ENCODE measurements at places on chromosomes 12 and 14. TPM values are rescaled to one million over a fixed set of nuclear protein-coding genes. Genes with fewer than 3 reads are reported as not detected.

The BEST3 gene
- total RNA-seq = not detected

GRCh38 chr12:124368421-124369032 lies 73.6 kb downstream of the RFLNA start:
- DNase-seq = no peak

The KERA gene
- total RNA-seq = not detected

DNA sequence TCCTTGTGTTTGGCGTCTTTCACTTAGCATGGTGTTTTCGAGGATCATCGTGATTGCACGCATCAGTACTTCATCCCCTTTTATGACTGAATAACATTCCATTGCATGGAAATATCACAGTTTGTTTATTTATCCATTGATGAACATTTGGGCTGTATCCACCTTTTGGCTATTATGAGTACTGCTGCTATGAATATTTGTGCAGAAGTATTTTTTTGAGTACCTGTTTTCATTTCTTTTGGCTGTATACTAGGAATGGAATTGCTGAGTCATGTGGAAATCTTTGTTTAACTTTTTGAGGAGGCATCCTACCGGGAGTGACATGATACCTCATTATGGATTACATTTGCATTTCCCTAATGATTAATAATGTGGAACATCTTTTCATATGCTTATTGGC lies 66.4 kb downstream of the WNK1 start:
- DNase-seq = no peak

The RDH5 gene
- total RNA-seq = 4.1 TPM

DNA sequence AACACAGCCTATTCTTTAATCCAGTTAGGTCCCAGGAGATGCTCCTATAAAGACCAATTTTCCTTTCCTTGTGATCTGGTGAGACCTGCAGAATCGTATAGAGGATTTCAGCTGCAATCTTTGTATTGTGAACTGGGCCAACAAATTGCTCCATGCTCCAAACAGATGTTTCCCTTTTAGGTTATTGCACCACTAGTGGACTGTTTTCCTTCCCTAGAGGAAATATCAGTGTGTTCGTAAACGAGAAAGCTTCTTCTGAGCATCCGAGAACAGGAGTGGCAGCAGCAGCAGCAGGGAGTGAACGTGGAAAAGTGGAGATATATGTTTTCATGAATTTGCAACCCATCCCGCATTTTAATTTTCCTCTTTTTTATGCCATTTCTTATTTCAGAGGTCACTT lies 344.1 kb upstream of the PDE3A start:
- peak; percentile 42 for DNase-seq

- DNase-seq = no peak
These were observed 85.6 kb downstream of the ALG10 start for GRCh38 chr12:34107781-34108404.

The DEGS2 gene
- 26.6 TPM for total RNA-seq

DNA sequence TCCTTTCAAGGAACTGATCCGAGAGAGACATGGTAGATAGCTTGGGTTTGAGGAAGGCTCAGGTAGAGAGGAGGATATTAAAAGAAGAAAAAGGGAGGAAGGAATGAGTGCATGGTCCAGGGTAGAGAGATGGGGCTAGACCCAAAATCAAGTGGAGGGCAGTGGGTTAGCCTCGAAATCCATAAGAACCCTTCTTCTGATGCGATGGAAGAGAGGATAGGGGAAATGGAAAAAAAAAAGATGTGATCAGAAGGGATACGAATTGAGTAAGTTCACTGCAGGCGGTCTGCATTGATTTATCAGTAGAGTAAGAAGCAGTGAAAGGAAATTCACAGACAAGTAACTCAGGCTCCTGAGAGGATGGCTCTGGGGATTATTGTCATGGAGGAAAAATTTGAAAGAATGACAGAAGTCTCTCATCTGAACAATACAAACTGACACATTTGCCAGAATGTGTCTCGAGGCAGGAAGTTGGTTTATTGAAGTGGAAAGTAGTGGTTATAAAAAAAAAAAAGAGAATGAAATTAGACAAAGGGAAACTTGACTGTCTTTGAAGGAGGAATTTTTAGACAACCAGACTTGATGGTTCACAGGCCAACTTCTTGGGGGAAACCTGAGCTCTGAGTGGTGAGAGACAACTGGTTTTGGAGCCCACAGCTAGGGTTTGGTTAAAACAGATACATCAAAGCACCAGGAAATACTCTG lies 10.2 kb downstream of the PPFIBP1 start:
- DNase-seq = no peak

- no peak for DNase-seq
These were observed 357.3 kb upstream of the MIS18BP1 start for GRCh38 chr14:45610318-45610717.

The STON2 gene
- total RNA-seq = 3.3 TPM

- no peak for DNase-seq
These were observed 14.3 kb downstream of the YBX3 start for GRCh38 chr12:10708862-10709261.

GRCh38 chr12:52014567-52015530 lies 8.1 kb downstream of the TAMALIN start:
- no peak for DNase-seq

- no peak for DNase-seq
These were observed 41.1 kb downstream of the CAMKK2 start for GRCh38 chr12:121255433-121255832.

The CACNB3 gene
- 62.2 TPM for total RNA-seq
